Heart left ventricle (tissue), 16 donors: ENCODE measurements at places on chromosomes 7 and 10. TPM values are rescaled to one million over a fixed set of nuclear protein-coding genes. Genes with fewer than 3 reads are reported as not detected.

GRCh38 chr10:109358325-109358724 is 565.0 kb downstream of the XPNPEP1 start:
- DNase-seq: no peak

DNA sequence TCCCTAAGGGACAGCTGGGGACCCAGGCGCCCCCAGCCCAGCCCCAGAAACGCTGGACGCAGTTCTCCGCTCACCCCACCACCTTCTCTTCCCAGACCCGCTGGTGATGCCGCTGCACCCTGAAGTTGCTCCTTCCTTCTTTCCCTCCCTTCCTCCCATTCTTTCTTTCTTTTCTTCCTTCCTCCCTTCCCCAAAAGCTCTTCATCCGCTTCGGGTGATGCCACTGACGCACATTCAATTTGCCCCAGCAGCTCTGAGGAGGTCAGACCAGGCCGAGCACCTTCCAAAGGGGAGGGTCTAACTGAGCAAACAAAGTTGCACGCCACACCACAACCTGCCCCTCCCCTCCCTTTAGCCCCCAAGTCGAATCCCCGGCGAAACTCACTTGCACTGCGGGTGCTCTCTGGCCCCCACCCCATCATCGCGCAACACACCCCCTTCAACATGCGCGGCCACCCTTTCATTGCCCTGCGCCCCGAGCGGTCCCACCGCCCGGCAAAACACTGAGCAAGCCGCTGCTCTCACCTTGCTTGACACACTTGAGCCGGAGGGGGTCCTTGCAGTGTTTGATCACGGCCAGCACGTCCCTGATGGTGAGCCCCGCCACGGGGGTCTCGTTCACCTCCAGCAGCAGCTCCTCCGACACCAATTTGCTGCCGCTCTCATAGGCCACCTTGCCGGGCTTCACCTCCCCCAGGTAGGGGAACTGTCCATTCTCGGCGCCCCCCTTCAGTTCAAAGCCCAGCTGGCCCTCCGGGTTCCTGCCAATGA is 787 bp downstream of the MAGI2 start:
- peak; percentile 18 for DNase-seq

GRCh38 chr7:155363146-155363539 is 65.5 kb downstream of the INSIG1 start:
- no peak for DNase-seq

DNA sequence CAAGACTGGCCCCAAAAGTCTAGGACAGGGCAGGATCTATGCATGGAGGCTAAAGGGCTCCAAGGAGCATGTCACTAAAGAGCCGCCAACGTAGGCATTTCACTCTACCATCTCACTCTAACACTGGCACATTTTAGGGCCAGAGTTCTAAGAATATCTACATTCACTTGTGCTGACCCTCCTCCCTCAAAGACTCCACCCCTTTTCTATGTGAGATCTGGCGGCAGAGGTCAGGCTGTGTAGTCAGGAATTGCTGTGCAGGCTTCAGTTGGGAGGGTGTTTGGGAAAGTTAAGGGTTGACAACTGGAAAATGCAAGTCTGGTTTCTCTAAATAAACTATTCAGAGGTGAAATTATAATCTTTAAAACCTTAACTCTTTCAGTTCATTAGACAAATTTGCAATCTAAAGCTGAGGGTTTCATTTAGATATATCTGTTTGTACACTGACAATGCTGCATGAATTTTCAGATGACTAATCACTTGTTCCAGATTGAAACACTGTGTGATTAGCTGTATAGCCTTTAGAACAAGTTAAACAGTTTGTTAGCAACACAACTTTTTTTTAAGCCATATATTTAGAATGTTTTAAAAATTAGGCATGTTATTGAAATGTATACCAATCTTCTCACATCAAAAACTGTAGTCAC is 18.2 kb downstream of the LMOD2 start:
- no peak for DNase-seq

DNA sequence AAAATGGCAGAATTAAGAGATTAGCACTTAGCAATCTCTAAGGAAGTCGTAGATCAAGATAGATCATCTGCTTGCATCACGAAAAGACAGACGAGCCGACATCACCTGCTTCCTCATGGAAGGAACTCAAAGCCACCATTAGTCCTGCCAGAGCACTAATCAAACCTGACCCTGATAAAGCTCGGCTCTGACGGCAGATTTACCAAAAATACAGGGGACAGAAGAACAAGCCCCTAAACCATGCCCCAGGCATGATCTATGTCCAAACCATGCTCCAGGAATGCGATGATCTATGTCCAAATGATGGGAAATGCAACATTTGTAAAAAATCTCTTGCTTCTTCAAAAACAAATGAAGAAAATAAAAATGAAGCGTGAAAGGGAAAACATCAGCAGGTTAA is 182.8 kb downstream of the TCERG1L start:
- DNase-seq: no peak

DNA sequence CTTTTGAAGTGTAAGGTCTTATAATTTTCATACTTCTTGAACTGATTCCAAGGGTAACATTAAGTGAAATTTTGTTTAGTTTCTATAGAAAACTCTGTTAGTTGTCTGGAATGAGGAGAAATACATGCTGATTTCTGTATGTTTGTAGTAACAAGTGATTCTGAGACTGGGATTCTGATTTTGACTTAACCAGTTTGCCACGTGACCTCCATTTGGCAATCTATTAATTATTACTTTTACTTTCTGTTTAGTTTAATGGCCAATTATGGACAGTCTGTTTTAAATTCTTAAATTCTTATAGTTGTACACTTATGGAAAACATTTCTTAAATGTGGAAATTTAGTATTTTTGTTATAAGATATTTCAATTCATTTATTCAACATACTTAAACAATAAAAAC is 163.1 kb downstream of the ADK start:
- no peak for DNase-seq

DNA sequence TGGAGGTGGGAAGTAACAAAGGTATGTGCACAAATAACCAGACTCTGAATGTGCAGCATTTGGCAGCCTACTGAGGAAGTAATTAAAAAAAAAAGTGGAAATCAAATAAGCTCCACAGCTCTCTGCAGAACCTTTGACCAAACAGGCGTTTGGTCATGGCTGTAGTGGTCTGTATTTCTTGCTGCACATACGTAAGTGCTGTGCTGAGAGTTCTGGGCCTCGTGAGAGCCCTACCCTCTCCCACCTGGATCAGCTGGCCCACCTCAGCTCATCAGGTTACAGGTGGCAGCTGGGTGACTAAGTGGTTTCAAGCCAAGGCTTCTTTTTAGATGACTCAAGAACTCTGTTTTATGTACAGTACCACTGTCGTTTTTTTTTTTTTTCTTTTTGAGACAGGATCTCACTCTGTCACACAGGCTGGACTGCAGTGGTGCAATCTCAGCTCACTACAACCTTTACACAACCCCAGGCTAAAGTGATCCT is 178.2 kb upstream of the KLF6 start:
- DNase-seq: no peak

DNA sequence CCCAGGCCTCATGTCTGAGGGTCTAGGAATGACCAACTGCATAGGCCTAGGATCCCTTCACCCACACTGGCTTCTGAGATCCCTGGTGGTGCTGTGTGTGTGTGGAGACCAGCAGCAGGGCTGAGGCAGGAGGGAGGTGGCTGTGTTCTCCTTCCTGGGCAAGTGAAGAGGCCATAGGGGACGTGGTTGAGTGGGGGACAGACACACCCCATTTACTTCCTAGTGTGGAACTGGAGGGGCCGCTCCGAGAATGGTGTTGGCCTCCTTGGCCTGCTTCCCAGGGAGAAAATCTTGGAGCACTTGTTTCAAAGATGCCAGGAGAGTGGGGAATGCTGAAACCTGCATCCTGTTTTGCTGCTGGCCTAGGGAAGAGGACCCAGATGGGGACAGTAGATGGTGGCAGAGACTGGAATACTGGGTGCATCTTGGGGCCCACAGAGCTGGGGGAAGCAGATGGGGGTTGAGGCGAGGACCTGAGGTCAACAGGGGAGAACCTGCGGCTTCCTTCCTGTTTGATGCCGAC is 19.1 kb downstream of the UBTD1 start:
- DNase-seq: no peak

- no peak for DNase-seq
These were observed 37.8 kb downstream of the FAM13C start for GRCh38 chr10:59324597-59324996.

GRCh38 chr7:30795161-30795948 is 24.1 kb downstream of the MINDY4 start:
- no peak for DNase-seq

DNA sequence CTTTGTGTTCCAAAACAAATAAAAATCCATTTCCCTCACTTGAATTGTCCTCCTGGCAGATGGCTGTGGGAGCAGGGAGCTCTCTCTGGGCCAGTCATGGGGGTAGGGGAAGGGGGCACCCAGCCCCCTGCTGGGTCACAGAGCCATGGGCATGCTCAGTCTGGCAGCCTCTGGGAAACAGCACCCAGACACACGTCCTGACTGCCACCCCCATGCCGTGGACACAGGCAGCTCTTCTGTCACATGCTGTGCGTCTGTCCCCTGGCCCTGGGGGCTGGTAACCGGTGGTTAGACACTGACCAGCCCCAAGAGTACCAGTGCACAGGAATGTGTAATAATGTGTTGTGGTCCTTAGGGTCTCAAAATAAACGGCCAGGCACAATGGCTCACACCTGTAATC is 47.0 kb downstream of the RASGEF1A start:
- DNase-seq: peak; percentile 12

DNA sequence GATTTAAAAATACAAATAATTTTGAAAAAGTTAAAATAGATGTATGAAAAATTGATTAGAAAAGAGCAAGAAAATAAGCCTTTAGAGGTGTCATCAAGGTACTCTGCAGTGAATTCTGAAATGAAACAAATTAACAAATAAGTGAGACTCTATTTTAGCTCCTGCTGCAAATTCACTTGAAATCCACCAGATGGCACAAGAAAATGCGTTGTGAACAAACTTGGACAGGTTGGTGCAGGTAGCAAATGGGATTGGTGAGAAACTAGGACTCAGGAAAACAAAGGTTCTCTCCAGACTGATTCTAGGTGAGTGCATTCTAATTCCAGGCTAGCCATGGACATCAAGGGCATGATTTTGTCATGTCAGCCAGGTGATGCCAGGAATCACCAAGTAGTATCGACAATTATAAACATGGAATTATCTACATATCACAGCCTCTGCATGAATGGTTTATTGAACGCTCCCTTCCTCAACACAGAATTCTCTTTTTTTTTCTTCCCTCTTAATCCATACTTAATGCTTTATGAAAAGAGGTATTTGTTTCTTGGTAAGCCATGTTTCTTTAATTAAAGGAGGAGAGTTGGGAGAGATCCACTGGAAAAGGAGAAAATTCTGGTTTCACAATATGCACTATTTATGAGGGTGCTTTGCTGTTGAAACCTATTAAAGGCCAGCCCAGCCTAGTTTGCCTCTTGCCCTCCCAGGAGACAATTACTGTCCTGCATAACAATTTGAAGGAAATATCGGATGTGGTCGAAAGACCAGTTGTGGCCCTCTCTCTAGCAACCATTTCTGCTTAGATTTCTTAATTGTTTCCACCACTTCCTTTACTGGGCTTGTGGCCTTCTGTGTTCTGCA is 118.1 kb downstream of the ZNF365 start:
- DNase-seq: no peak

DNA sequence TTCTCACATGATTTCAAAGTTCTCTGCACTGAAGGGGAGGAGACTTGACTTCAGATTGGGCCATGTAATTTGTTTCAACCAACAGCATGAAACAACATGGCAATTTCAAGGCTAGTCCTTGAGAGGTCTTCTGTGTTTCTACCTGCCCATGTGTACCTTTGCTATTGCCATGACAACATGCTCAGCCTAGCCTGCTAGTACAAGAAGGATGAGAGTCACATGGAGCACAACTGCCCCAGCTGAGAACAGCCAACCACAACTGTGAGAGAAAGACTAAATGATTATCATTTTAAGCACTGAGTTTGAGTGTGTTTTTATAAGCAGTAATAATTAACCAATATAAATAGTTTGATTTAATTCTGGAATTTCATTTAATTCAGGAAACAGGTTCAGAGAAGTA is 41.9 kb downstream of the ANKMY2 start:
- no peak for DNase-seq

DNA sequence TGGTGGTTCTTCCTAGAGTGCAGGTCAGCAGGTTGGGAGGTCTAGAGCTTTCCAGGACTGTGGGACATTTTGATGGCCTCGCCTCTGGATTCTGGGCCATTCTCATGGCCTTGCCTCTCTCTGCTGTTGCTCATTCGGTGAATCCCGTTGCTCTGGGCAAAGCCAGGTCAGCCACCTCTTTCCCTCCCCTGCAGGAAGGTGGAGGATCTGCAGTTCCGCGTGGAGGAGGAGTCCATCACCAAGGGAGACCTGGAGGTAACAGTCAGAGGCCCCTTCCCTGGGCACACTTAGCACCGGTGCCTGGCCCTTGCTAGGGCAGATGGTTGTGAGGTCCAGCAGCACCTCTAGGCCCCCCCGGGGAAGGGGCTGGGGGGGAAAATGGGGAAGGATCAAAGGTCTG is 74.9 kb downstream of the CLIP2 start:
- no peak for DNase-seq

DNA sequence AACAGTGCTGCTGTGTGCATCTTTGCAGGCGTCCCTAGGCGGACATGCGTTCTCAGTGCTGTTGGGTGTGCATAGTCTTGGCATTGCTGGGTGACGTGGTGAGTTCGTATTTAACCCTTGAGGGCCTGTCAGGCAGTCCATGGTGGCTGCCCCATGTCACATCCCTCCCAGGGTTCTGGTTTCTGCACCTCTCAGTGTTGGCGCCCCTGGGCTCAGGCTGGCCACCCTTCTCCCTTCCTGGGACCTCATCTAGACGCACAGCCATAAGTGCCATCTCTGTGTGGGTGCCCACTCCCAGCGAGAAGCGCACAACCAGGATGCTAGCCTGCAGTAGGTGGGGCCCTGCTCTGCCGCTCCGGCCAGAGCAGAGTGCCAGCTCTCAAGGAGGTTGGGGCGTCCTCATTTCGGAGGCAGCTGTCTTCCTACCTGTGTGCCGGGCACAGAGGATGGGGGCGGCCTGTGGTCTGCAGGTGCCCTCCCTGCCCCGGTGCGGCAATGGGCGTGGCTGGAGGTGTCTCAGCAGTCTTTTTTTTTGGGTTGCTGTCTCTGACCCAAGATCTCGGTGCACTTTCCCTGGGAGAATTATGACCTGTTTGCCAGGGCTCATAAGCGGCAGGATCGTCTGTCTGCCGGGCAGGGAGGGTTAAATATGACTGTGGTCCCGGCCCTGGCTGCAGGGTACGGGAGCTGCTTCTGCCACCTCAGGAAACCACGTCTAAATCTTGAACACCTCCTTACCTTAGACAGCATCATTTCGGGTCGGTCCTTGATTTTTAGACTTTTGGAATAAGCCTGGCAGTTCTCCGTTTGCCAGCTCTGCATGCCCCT is 6.5 kb downstream of the INPP5A start:
- peak; percentile 25 for DNase-seq

The HOXA9 gene
- not detected for total RNA-seq

The KCP gene
- 0.14 TPM for total RNA-seq

The NME8 gene
- total RNA-seq: 0.36 TPM

The ENKUR gene
- total RNA-seq: 0.12 TPM

The ETV1 gene
- 99.4 TPM for total RNA-seq
